ENCODE measurements at places on chromosomes 16 and 17.
A peak's percentile ranks its signal among the peaks of the same experiment; 100 is the strongest.

DNA sequence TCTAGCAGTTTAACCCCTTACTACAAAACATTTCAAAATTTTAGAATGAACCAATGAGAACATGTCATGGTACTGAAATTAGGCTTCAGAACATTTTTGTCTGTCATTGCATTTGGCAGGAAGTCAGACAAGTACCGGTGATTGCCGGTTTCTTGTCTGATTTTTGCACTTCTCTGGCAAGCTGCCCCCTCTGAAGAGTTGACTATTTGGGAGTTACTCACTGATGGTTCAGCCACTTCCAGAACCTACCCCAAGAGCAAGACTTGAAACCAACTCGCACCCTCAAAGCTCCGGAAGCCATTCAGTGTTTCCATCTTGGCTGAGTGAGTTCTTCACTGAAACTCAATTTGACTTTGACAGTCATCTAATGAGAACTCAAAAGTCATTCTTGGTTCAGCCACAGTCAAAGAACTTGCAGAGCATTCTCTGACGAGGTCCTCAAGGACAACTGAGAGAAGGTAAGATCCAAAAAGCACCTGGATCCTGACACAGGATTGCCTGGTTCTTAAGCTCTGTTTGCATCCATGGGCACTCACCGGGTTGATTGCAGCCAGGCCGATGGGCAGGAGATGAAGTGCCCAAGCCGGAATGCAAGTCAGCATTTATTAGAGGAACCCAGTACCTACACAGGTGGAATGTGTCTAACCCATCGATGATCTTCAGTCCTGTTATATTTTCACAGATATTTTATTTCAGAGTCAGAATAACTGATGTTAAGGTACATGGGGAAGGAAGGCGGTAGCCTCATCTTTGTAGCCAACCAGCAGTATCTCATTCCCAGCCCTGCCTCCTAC lies 93.6 kb downstream of the USP22 start:
- DNase-seq: no peak

GRCh38 chr16:80346111-80346632 lies 194.6 kb upstream of the DYNLRB2 start:
- no peak for DNase-seq

DNA sequence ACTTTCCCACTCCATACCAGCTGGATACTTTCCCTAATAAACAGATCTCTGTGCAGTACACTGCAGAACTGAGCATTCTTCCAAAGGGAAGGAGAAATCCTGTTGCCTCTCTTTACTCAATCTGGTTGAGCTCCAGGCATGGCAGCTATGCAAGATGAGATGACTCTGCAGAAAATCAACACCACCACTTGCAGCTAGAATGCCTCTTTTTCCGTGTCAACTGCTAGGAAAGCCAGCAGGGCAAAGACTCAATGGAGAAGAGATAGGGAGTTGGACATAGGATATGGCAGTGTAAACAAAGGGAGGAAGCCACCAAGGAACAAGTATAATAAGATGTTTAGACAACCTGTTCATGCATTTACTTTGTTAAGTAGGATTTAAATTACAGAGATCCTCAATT lies 40.4 kb upstream of the CORO6 start:
- DNase-seq: no peak

GRCh38 chr17:74042744-74043486 lies 160.6 kb upstream of the RPL38 start:
- peak; percentile 18 for DNase-seq

DNA sequence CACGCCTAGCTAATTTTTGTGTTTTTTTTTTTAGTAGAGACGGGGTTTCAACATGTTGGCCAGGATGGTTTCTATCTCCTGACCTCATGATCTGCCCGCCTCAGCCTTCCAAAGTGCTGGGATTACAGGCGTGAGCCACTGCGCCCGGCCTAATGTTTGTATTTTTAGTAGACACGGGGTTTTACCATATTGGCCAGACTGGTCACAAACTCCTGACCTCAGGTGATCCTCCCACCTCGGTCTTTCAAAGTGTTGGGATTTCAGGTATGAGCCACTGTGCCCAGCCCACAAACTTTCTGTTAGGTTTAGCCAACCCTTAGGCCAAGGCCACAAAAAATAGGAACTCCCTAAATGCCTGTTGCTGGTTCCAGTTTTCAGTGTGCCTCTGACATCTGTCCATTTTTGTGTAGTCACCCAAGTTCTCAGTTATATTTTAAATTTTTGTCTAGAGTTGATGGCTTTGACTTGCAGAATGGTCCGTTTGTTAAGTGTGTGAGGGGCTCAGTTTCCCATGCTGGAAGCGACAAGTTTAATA lies 12.7 kb downstream of the CCL16 start:
- DNase-seq: no peak

GRCh38 chr17:29674281-29674680 lies 51.6 kb upstream of the CORO6 start:
- no peak for DNase-seq

DNA sequence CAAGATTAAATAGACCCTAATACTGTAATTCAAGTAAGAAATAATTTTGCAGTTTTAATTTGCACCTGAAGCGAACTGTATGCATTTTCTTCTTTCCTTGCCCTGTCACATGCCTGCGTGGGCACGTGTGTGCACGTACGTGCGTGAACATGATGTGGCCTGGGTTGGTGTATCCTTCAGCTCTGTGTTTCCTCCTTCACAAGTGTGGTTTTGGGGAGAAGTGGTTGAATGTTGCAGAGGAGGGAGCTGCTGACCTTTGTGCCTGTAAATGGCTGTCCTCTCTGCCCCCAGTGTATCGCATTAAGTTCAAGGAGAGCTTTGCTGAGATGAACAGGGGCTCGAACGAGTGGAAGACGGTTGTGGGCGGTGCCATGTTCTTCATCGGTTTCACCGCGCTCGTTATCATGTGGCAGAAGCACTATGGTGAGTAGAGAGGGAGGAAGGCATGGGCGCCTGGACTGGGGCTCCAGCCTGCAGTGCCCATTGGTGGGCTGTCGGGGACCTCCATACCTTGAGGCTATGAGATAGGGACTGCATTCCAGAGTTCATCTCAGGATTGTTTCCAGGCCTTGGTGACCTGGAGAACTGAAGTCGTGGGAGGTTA lies 6.0 kb downstream of the COX4I1 start:
- DNase-seq: no peak

- no peak for DNase-seq
These were observed 62.4 kb upstream of the MED9 start for GRCh38 chr17:17414341-17414805.

DNA sequence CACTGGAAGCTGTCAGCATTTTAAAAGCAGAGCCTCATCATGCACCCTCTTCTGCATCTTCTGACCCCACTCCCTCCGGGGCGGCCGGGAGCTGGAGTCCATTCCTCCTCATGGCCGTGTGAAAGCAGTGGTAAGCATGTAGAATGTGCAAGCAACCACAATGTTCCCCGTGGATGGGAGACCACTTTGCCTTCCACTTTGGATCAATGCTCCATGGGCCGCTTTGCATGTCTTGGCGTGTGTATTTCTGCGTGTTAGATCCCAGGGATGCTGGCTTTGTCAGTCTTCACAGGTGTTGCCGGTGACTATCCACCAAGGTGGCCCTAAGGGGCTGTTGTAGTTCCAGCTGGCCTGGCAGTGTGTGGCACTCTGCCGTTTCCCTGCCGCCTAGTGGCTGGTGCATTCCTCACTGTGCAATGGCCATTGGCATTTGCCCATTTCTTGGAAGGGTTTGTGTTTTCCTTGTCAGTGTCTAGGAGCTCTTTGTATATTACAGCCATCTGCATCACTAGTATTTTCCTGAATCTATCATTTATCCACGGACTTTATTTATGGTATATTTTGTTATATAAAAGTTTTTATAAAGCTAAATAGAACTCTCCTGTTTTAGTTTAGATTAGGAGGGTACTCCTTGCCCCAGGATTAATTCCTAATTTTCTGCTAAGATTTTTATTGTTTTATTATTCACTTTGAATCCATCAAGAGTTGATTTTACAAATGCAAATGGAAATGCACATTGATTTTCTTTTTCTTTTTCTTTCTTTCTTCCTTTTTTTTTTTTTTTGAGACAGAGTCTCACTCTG lies 5.8 kb upstream of the ALDH3A1 start:
- DNase-seq: no peak

All from stimulated activated CD8-positive, alpha-beta memory T cell treated with anti-CD3 and anti-CD28 coated beads, Interleukin-7, amount 100 ng/mL, for 24 hours (primary cell).